ENCODE measurements at places on chromosomes 2 and 18.
A peak's percentile ranks its signal among the peaks of the same experiment; 100 is the strongest.

DNA sequence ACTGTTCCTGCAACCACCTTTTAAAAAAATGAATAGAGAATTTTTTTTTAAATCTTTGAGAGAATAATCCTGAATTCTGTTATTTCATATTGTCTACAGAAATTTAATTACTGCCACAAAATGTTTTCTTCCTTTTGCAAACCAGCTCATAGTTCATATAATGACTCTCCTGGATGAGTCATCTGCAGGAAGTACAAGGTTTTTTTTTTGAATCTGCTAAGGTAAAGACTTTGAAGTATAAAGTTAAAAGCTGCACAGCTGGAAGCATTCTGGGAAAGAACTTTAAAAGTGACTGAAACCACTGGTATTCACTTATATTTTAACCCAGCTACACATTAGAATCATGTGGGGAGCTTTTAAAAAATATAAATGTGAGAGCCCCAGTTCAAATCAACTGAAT, 25.4 kb downstream of the SESTD1 start:
- DNase-seq, result peak; percentile 12

GRCh38 chr2:173252581-173252980, 102.1 kb upstream of the CDCA7 start:
- no peak for DNase-seq

DNA sequence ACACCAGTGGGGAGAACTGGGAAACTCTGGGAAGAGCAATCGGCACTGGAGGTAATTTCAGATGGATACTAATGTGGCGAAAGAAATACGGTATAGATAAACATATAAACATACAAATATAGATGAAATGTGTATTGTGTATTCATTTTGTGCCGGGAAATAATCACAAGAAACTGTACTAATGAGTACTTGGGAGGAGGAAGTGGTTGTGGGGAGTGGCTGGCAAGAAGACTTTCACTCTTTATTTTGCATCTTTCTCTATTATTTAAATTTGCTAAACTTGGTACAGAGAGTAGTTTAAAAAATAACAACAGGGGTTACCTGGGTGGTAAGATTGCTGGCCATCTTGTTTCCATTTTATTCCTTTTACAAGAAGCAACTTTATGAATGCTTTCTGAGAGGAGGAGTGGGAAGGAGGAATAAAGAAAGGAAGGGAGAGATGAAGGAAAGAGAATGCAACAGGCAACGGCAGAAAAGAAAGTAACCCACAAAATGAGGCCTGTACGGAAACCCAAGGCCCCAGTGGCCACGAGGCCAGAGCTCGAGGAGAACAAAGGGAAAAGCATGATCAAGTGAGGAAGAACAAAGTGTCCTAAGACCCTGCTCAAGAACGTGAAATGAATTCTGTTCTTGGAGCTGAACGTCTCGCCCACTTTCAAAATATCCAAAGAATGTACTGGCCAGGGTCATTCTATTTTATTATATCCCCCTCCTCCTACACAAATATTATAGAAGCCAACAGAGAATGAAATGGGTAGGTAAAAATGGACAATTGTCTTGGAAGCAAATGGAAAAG, 45.2 kb downstream of the FAM178B start:
- no peak for DNase-seq

GRCh38 chr2:95057535-95058370, 32.2 kb downstream of the MAL start:
- DNase-seq, result no peak

- DNase-seq, result no peak
Measured at GRCh38 chr2:160224507-160224906, 24.4 kb upstream of the ITGB6 start.

- DNase-seq, result no peak
Measured at GRCh38 chr2:46939626-46940359, 24.2 kb upstream of the MCFD2 start.

- DNase-seq, result peak; percentile 82
Measured at GRCh38 chr2:229273723-229274338, 2.7 kb upstream of the PID1 start.

- no peak for DNase-seq
Measured at GRCh38 chr2:221075203-221075602, 496.9 kb downstream of the EPHA4 start.

- DNase-seq, result no peak
Measured at GRCh38 chr2:238578256-238578655, 151.5 kb downstream of the ASB1 start.

GRCh38 chr2:4979111-4979510, 713.1 kb upstream of the SOX11 start:
- DNase-seq, result no peak

DNA sequence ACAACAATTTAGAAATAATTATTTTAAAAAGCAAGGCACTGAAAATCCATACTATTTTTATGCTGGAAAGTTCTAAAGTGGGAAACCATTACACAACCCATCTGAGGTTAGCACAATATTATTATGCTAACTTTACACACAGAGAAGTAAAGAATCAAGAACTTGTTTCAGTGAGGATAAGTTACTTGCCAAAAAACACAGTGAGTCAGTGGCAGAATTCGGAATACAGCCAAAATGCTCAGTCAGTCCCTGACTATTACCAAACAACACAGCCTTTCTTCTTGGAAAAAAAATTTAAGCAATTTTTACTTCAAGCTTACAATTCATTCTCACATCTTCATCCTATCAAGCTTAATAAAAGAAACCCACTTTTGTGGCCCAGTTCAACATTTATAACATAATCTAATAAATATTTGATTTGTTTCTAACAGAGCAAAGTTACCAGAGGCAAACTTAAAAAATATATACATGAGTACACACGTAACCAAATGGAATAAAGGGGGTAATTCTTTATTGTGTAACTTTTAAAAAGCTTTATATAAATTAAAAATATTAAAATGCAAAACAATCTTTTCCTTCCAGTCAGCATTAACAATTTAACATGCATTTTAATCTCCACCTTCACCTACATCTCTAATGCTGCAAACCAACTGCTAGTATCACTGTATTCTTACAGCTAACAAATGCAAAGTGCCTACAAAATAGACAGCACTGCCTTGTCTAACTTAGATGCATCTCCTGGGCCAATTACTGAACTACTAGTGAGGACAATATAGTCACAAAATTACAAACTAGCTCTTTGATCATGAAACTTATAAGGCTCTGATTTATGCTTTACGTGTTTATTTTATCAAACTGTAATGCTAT, 55.2 kb downstream of the CCDC88A start:
- no peak for DNase-seq

DNA sequence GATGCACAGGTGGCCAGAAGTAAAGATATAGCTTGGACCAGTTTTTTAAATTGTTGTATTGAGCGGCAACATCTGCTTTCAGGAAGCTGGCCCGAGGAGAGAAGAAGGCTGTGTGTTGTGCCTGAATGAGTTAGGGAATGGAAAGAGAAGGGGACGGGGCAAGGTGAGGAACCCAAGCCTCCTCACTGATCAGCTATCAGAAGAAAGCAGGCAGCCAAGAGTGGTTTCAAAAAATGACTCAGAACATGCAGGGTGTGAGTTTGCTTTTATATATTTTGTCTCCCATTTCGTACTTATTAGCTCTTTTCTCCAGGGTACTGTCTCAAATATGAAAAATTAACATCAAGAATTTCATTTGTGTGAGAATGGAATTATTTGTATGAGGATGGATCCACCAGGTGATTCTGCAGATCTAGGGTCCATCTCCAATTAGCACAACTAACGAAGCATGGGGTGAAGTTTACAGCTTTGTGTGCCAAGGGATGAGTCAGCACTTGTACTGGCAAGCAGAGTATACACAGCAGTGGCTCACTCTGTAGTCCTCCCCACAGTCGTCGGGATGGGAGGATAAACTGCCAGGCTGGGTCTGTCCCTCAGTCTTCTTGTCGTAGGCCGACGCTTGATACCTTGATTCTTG, 175.7 kb downstream of the PIEZO2 start:
- DNase-seq, result no peak

GRCh38 chr18:74116633-74117554, 30.7 kb downstream of the FBXO15 start:
- DNase-seq, result no peak

DNA sequence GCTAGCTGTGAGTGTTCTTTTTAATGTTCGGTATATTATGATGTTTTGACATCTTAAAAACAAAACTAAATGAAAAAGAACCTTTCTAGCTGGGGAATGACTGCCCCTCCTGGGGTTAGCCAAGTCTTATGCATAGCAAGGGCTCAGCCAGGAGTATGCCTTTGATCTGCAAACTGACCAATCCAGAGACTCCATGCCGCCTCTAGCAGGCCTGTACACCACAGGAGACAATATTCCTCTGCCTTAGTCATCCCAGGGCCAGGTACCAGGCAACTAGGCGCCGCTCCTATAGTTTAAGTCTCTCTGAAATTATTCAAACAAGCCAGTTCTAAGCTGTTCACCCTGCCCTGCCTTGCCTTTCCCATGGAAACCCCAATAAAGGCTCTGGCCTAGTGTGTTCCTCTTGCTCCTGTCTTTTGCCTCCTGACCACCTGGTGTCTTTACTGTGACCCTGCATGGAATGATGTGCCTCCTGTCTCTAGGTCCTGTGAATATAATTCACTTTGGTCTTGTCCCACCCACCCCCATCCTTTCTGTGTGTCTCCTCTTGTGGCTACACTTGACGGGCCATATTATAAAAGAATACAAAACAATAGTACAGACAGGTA, 52.0 kb upstream of the CHN1 start:
- peak; percentile 43 for DNase-seq

DNA sequence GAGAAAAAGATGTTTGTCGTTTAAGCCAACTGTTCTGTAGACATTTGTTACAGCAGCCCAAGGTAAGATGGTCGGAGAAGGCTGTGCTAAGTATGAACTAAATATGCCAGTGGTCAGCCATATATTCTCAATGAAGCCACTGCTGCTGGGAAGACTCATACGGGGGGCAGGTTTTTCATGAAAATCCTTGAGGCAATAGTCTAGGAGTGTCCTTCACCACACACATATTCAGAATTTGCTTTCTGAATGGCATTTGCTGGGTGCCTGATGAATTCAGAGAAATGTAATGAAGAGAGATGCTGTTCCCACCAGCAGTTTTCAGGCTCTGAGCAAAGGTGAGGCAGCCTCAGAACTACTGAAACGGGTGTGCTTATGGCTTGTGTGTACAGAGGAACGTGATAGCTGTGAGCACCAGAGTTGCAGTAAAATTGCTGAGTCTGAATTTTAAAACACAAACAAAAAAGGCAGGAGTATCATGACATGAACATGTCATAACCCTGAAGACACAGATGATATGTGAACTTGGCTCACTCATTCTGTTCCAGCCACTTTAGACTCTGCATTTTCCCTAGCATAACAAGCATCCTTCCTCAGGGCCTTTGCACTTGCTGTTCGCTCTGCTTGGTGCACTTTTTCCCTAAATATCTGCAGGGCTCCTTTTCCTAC, 21.3 kb upstream of the TCF4 start:
- no peak for DNase-seq

All from iPS-NIHi11 (cell line).